Ascending aorta (tissue), 2 donors: ENCODE measurements at places on chromosomes 2 and 18.

DNA sequence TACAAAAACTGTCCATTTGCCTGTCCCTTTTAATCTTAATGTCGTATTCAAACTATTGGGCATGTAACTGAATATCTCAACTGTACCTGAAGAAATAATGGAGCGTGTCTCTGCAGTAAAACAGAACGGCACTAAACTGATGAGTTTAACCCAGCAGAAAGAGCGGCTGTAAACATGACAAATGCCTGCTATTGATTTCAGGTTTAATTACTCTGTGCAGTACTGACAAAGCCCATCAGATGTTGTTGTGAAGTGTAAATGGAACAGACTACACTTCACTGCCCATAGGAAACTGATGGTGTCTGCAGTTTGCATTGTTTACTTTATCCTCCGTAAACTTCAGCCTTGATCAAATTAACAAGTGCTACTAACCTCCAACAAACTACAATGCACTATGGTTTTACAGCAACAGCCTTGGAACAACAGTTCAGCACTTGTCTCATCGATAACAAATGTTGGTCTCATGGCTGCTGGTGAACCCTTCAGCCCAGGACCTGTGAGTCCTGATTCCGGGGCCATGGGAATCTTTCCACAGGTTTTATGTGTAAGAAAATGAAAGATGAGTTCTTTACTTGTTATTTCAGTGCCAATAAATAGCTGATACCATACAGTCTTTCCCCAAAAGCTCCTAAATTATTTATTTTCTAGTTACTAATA, 316.5 kb downstream of the CCDC178 start:
- no peak for DNase-seq

GRCh38 chr2:147222506-147222905, 622.3 kb upstream of the ACVR2A start:
- no peak for DNase-seq

DNA sequence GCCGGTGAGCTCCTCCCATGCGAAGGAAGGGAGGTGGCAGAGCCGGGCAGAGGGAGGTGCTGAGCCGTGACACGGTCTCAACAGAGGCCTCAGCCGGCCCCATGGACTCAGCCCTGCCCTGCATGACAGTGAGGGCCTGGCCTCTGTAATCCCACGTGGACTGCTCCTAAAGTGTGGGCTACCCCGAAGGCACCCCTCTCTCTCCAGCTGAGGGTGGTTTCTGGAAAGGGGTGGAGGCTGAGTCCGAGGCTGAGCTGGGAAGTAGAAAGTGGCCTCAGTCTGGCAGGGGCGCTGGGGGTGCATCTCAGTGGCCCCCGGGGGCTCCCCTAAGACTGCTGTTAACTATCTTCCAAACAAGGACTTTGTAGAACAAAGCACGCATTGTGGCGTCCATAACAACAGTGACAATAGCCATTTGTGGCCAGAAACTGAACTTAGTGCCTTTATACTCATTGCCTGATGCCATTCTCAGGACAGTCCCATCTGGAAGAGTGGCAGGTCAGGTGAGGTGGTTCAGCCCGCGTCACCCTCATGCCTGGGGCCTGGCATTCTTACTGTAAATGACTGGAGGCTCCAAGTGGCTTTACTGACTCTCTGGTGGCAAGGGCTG, 192.4 kb downstream of the TWIST2 start:
- no peak for DNase-seq

DNA sequence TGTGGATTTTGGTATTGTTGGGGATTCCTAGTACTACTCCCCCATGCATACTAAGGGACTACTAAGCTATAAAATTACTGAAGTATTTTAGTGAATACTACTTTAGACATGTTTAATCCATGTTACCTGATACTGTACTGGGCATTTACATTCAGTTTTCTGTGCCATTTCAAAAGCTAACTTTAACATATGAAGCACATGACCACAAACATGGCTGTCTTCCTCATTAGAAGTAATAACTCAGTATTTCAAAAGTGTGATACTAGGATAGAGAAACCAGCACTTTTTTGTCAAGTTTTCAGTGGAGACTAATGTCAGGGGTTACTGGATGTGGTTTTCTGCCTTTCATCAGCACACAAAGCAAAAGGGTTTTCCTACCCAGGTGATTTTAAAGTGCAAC, 27.9 kb downstream of the WDR33 start:
- DNase-seq = no peak

- no peak for DNase-seq
Measured at GRCh38 chr2:239438995-239439753, 38.4 kb upstream of the HDAC4 start.

GRCh38 chr2:104859766-104860450, 6.0 kb downstream of the POU3F3 start:
- no peak for DNase-seq

DNA sequence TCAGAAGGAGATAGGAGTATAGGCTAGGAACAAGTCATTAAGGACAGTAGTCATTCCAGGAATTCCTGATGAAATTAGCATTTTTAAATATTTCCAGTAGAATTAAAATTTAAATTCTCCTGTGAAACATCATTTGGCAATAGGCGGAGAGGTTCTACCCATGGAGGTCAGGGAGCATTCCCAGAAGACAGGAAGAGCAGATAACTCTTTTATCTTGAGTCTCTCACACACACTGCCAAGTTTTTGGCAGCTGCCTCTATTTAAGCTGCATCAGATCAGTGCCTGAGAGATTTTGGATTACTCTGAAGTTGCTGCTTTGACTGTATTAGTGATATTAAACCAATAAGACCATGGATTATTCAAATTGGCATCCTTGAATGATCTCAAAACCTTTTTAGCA, 714.7 kb downstream of the EPHA4 start:
- DNase-seq = no peak

- no peak for DNase-seq
Measured at GRCh38 chr2:160473468-160474318, 19.9 kb downstream of the RBMS1 start.

DNA sequence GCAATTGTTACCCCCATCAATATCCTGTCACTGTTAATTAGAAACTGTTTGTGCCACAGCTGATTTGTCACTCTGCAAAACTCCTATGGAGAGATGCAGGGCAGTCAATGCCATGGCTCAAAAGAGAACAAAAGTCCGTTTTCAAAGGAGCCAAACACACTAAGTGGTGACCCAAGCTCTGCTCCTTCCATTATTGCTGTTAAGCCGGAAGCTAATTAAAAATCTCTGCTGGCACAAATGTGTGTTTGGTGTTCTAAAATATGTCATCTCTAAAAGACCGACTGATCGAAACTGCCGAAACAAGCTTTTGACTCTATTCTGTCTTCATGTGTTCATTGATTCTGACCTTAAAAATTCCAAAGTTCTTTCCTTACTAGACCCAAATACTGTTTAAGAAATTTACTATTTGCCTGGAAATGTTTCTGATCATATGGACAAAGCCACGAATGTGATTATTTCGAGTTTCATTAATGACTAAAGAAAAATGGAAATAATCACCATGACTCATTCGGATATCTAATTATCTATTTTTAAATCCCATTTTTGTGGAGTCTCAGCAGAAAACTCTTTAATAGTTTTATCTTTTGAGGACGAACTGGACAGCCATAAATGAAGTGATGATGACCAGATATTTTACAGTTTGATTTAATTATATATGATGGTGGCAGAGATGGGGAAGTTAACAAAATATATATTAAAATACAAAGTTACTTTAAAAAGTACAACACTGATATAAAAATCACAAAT, 287.6 kb downstream of the SOCS6 start:
- DNase-seq = no peak

GRCh38 chr2:155099784-155100183, 401.3 kb downstream of the KCNJ3 start:
- DNase-seq = no peak

- DNase-seq = no peak
Measured at GRCh38 chr2:241956521-241957110, 87.1 kb downstream of the RTP5 start.

- DNase-seq = no peak
Measured at GRCh38 chr18:39302481-39302880, 1736.9 kb upstream of the CELF4 start.

DNA sequence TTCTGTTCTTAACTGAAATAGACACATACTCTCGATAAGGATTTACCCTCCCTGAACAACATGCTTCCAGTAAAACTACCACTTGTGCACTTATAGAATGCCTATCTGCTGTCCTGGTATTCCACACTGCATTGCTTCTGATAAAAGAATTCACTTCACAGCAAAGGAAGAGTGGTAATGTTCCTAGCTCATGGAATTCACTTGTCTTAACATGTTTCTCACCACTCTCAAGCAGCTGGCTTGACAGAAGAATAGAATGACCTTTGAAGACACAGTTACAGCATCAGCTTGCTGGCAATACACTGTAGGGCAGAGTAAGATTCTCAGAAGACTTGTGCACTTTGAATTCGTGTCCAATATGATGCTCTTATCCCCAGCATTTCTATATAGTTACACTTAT, 524.1 kb upstream of the CNTNAP5 start:
- no peak for DNase-seq

DNA sequence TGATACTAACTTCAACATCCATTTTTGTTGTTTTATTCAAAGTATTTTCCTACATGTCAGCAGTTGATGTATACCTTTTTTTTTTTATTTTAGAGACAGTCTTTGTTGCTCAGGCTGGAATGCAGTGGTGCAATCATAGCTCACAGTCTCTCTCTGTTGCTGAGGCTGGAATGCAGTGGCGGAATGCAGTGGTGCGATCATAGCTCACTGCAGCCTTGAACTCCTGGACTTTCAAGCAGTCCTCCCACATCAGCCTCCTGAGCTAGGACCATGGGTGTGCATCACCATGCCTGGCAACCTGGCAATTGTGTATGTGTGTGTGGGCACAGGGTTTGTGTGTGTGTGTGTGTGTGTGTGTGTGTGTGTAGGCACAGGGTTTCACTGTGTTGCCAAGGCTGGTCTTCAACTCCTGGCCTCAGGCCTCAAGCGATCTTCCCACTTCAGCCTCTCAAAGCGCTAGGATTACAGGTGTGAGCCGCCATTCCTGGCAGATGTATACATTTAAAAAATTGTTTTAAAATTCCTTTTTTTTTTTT, 24.8 kb downstream of the SANBR start:
- no peak for DNase-seq

GRCh38 chr18:12679183-12679786, 21.4 kb upstream of the SPIRE1 start:
- peak; percentile 73 for DNase-seq

GRCh38 chr2:157339965-157340655, 14.5 kb upstream of the ERMN start:
- no peak for DNase-seq

DNA sequence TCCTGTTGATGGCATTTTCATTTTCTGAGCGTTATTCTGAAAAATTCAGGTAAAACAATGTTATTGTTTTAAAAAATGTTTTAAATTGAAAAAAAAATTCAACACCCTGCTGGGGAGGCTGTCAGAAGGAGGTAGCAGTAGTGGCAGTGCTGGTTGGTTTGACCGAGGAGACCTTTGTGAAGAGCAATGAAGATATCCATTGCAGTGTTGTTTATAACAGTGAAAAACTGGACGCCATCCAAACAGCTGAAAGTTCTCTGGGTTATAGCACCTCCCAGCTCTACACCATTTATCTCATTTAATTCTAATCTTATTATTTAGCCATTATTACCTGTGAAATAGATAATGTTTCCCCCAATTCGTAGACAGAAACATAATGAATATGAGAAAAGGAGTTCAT, 12.6 kb upstream of the ITM2C start:
- no peak for DNase-seq

- DNase-seq = no peak
Measured at GRCh38 chr2:105136394-105136793, 98.5 kb downstream of the MRPS9 start.

- no peak for DNase-seq
Measured at GRCh38 chr2:168564641-168565040, 108.6 kb downstream of the CERS6 start.

GRCh38 chr18:13381944-13382365, 163.4 kb downstream of the LDLRAD4 start:
- peak; percentile 38 for DNase-seq

DNA sequence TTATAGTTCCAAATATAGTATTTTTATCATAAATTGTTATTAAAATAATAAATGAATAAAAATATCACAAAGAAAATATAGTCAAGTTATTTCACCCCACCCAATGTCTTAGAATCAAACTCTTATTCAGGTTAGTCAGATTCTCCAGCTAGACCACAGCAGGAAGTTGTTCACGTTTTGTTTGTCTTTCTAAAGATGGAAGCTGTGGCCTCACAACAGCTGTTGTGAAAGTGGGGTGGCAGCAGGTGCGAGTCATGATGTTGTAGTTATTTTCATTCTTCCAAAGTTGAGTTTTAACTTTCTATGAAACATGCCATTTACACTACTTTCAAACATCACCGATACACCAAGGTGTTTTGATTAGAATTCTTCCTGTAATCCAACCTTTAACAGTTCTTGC, 272.9 kb downstream of the SLC8A1 start:
- DNase-seq = no peak

DNA sequence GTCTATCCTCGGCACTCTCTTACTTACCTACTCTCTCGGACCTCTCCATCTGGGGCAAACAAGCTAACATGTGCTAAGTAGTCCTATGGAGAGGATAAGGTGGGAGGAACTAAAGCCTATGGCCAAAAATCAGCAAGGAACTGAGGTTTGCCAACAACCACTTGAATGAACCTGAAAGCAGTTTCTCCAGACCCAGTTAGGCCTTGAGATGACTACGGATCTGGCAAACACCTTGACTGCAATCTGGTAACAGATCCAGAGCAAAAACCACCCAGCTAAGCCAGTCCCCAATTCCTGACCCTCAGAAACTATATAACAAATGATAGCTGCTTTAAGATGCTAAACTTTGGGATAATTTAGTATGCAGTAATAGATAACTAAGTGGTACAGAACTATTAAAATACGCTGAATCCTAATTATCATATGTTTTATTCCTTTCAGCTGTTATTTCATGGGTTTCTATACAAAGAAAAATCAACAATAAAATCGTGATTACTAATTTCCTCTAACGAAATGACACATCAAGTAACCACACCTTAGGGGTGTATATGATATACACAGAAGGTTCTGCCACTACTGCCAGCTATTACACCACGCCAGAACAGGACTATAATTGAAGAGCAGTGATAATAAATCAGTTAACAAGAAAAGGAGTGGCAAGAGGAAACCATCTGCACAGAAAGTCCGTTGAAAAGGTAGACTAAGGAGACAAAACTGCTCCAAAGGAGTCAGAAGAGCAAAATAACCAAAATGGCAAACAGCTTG, 3.2 kb downstream of the FARSB start:
- no peak for DNase-seq

- DNase-seq = no peak
Measured at GRCh38 chr2:33337981-33338380, 138.5 kb upstream of the RASGRP3 start.

- DNase-seq = peak; percentile 37
Measured at GRCh38 chr2:10914272-10914693, 2.5 kb downstream of the KCNF1 start.

- no peak for DNase-seq
Measured at GRCh38 chr2:134657650-134658250, 61.0 kb downstream of the TMEM163 start.

DNA sequence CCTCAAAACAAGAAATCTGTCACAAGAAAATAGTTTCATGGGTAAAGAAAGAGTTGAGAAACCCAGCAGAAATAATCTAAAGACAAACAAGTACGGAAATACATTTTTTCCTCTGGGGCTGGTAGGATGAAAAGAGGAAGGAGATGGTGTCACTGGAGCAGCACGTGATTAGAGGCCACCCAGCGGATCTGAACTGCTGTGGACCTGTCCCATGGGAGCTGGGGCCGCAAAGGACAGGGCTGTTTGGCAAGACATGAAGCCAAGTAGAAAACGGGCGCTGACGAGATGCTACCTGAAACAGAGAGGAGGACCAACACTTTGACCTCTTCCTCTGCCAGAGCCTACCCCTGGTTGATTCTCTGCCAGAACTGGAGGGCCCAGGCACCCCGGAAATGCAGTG, 295.4 kb upstream of the ATP5MC3 start:
- DNase-seq = no peak

- DNase-seq = no peak
Measured at GRCh38 chr2:177489719-177490301, 97.2 kb downstream of the AGPS start.
